DMS 273 treated with DMSO at 0.1 percent for 48 hours (cell line): ENCODE measurements at places on chromosomes 1 and 21.

GRCh38 chr21:24225431-24225830 is 1381.8 kb downstream of the MRPL39 start:
- no peak for DNase-seq

GRCh38 chr1:93419344-93419743 is 28.6 kb upstream of the FNBP1L start:
- no peak for DNase-seq

- peak; percentile 56 for DNase-seq
Measured at GRCh38 chr1:64363111-64363510, 106.8 kb upstream of the CACHD1 start.

DNA sequence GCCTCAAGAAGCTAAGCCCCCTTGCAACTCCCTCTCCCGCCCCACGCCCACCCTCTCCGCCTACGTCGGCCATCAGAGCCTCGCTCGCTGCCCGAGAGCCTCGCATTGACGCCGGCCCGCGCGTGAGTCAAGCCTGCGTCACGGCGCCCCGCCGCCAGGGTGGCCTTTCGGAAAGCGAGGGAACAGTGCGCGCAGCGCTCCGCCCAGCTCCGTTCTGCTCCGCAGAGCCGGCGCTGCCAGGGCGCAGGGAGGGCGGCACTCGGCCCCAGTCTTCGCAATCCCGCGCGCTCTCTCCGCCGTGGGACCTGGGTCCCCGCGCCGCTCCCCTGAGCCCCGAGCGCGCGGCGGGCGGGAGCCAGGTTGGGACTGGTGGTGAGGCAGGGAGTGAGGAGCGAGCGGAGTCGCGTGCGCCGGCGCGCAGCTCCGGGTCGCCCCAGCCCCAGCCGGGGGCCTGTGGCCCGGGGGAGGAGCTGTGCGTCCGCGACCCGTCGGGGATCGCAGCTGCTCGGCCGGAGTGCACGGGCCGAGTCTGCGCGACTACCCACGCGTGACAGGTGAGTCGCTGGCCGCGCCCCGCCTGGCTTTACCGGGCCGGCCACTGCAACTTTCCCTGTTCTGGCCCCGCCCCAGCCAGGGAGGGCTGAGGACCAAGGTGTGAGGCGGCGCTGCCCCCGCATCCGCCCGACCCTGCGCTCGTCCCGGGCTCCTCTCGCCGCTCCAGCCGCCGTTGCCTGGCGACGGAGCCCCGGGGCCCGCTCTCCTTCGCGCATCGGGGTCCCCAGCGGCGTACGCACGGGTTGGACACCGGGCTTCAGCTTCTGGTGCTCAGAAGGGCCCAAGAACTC is at the start of gene SLC6A17:
TSS of gene SLC6A17 (plus strand) at position 165 of the 845 bp plus-strand sequence. CDS start 16,436 bp downstream, outside the sequence.
- peak; percentile 13 for DNase-seq

DNA sequence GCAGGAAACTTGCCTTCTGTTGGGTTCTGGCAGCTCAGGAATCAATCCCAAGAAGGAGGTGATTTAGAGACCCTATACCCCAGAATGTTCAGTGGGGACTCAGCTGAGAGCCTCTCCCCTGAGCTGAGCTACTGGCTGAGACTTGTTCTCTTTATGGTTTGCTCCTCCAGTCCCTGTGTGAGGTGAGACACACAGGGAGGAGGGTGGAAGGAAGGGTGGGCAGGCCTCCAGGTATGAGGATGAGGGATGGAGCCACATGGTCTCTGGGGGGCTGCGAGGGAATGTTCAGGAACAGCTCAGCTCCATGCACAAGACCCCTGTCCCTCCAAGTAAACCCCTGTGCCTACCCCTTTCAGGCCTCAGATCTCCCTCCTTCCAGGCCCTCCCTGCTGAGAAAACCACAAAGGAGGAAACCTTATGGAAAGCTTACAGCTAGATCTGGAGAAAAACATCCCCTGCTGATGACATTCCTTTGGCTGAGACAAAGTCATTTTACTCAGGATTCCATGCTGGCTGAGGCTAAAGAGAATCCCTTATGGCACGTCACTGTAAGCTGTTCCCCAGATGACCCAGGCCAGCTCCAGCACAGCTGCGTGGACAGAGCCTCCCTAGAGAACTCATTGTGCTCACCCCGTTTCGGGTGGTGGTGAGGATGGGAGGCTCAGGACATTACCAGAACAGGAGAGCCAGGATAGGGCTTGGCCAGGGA is 91.5 kb upstream of the IPO9 start:
- DNase-seq: no peak

DNA sequence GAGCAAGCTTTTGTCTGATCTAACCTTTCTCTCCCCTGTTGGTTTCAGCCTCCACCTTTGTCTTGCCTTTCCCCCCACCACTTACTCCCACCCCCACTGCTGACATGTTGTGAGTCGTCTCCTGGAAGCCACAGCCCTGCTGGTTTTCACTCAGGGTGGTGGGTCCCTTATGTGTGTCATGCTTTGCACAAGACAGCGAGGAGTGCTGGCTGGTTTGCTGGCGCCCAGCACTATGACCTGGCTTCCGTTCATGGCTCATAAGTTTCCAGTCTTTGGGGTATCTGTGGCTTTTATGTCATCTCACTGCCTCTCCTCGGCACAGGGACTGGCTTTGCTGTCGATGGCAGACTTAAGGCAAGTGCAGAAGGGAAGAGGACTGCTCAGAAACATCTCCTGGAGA is 177.7 kb downstream of the KIF26B start:
- no peak for DNase-seq

GRCh38 chr1:182680901-182681567 is 3.4 kb downstream of the RGS8 start:
- no peak for DNase-seq

- no peak for DNase-seq
Measured at GRCh38 chr1:167503626-167504466, 14.5 kb downstream of the CD247 start.

- DNase-seq: no peak
Measured at GRCh38 chr1:248751635-248752034, 3.9 kb downstream of the LYPD8 start.

- DNase-seq: no peak
Measured at GRCh38 chr1:28326984-28327383, 1.9 kb upstream of the MED18 start.

DNA sequence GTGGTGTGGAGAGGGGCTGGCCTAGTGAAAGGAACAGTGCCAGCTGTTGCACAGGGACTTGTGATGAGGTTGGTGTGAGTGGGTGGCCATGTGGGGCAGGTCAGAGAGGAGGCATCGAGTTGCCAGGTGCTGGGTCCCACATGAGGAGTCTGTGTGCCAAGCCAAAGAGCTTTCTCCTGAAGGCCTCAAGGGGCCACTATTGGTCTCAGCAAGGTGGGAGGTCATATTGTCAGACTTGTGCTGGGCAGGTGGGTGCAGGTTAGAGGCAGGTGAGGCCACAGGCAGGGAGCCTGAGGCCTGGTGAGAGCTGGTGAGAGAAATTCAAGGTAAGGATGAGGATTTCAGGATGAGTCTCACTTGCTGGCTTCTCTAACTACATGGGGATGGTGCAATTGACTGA is 256.8 kb downstream of the DISC1 start:
- no peak for DNase-seq

GRCh38 chr1:50531601-50532000 is 108.4 kb upstream of the DMRTA2 start:
- no peak for DNase-seq

DNA sequence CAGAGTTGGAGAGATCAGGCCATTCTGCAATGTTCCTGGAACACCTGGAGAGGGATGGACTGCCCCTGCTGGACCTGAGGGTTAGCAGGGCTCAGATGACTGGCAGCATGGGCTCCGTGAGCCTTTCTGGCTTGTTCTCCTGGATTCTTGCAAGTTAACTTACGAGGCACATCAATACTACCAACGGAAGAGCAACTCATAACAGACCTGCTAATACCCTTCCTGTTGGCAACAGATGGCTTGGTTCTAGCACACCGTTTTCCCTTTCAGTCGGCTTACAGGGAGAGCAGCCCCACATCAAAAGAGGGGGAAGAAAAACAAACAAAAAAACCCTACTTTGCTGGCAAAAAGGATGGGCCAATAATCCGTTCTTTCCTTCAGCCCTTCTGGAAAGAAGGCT is 47.9 kb downstream of the SLC66A1 start:
- peak; percentile 50 for DNase-seq

DNA sequence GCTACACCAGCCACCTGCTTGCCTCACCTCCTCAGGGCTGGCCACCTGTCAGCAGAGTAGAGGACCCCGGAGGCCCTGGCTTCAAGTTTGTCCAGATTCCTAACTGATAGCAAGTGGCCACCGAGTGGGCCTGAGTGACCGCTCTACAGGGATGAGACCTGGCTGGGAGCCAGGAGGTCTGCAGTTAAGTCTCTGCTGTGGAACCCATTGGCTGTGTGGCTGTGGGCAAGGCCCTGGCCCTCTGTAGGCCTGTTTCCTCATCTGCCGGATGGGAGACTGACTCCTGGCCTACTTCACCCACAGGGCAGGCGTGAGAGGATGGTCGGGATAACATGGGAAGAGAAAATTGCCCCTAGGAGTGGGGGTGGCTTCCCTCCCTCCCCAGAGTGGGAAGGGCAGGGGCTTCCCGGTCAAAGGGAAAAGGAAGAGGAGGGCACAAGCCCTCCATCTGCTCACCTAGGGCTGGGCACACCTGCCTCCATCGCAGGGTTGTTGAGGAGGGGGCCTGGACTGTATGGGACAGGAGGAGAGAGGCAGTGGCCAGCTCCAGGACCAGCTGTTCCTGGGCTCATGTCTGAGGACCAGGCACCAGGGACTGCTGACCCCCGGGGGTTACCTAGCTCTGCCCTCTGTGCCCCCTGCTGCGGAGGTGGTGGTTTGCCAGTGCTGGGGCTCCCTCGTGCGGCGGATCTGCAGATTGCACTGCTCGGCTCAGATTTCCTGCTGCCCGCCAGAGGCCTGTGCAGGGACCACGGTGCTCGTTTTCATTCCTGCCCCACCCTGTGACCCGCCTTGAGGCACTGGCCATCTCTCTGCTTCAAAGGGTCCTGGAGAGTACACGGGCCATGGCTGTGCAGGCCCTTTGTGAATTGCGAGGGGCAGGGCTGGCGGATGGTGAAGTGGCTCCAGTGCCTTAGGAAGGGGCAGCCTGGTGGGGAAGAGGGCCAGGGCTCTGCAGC is 9.1 kb upstream of the MTFR1L start:
- no peak for DNase-seq

GRCh38 chr1:84975035-84975434 is 21.9 kb downstream of the MCOLN2 start:
- DNase-seq: no peak

GRCh38 chr1:9696793-9697192 is 45.3 kb downstream of the PIK3CD start:
- no peak for DNase-seq

DNA sequence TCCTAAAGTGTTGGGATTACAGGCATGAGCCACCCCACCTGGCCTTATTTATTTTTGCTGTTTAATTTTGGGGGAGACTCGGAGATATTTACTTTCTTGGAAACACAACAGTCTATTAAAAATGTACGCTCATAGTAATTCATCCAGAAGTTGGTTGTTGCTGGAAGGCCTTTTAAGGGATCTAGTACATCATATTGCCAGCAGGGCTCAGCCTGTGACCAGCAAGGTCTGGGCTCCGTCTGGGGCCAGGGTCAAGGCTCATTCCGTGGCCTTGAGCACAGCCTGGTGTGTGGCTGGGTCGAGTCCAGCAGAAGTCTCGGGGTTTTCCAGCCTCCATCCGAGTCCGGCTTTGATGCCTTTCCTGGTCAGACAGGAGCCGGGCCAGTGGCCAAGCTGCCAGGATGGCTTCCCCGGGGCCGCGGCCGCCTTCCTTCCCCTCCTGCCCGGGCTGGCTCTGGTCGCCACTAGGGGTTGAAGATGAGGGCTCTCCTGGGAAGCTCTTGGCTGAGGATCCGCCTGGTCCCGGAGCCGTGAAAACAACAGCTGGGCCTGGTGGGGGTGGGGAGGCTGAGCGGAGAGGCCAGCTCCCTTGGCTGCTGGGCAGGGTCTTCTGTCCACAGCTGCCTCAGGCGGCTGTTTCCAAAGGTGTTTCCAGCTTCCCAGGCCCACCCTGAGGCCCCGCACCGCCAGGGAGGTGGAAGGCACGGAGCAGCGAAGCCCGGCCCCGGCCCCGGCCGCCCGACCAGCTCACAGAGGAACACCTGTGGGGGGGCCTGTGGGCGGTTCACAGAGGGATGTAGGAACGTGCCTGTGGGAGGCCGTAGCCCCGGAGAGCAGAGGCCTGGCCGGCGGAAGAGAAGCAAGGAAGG is 5.1 kb upstream of the VWA1 start:
- peak; percentile 75 for DNase-seq

GRCh38 chr1:156146020-156146768 is 7.2 kb upstream of the SEMA4A start:
- DNase-seq: peak; percentile 88

- no peak for DNase-seq
Measured at GRCh38 chr1:199867601-199868000, 159.9 kb upstream of the NR5A2 start.

GRCh38 chr1:58162952-58163550 is 383.5 kb downstream of the OMA1 start:
- DNase-seq: no peak

GRCh38 chr1:5680600-5680999 is 311.6 kb downstream of the NPHP4 start:
- no peak for DNase-seq

GRCh38 chr1:35927472-35927871 is 3.4 kb upstream of the AGO3 start:
- DNase-seq: no peak

- DNase-seq: peak; percentile 99
Measured at GRCh38 chr1:150516050-150516591, 569 bp downstream of the FALEC start.

- DNase-seq: no peak
Measured at GRCh38 chr1:186502087-186502486, 41.2 kb upstream of the PDC start.

GRCh38 chr1:2633366-2633935 is 635 bp upstream of the MMEL1 start:
- no peak for DNase-seq

DNA sequence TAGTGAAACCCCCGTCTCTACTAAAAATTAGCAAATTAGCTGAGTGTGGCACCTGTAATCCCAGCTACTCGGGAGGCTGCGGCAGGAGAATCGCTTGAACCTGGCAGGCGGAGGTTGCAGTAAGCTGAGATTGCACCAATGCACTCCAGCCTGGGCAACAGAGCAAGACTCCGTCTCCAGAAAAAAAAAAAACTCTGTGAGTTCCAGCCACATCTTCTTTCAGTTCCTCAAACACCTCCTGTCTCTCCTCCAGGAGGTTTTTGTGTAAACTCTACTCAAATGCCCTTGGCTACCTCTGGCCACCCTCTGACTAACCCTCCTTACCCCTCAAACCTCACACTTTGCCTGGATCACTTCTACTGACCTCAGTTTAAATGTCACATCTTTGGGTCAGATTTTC is 38.1 kb downstream of the RCSD1 start:
- no peak for DNase-seq

GRCh38 chr1:2601721-2602303 is 15.2 kb downstream of the PRXL2B start:
- no peak for DNase-seq

DNA sequence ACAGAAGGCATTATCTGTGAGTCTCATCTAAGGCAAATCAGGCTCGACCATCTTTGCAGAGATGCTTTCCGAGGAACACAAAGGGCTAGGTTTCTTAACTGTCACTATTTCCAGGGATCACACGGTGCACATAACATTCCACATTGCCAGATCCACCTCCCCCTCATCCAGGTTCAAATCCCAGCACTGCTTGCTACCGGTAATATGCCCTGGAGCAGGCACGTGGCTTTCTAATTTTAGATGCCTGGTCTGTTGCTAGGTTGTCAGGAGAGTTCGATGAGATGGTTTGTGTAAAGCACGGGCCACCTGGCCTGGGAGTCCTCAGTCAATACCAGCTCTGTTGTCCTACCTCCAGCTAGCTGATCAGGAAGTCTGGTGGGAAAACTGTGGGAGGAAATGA is 598.6 kb downstream of the NPHP4 start:
- no peak for DNase-seq
